ENCODE measurements at places on chromosomes 13 and 19.

GRCh38 chr13:70703755-70704154 is 595.5 kb upstream of the KLHL1 start:
- DNase-seq: no peak

DNA sequence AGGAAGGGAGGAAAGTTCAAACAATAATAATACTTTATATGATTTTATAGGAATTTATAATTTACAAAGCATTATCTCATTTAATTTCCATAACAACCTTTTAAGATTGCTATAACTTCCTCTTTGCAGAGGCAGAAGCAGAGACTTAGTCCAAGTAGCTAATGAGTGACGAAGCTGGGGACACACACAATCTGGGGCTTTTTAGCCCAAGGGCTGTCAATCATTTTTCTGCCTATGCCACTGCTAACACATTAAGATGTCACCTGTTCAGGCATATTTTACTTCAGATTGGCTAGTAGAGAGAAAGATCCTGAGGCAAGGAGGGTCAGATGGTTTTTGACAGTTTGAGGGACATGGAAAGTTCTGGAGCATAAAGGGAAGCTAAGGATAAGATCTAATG is 12.6 kb downstream of the SCEL start:
- no peak for DNase-seq

DNA sequence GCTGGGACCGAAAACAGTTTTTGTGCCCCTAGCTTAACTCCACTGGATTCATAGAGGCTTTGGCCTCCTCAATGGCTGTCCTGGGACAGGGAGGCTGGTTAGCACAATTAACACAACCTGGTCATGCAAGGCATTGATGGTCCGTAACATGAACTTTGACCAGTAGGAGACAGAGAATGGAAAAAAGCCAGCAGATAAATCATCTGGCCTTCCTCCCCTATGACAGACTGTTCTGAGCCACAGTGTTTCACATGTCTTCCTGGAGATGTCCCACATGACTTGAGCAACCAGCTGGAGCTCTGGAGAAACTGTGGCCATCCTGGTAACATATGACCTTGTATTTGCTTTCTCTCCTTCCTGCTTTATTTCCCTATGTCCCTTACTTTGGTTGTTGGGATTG is 244.2 kb downstream of the UQCRFS1 start:
- DNase-seq: no peak

DNA sequence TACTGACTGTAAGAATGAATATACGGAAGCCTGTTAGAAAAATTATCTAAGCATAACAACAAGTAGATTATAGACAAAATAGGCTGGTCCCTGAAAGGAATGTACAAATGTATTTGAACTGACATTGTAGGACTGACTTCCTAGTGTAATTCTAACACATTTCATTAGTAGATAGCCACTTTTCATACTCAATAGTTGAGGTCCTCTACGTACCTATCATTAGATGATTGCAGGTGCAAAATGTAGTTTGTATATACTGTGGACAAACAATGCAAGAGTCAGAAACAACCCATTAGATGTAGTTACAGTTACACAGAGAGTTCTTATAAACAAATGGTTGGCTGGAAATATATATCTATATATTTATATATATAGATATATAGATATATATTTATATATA is 402.3 kb upstream of the SLITRK6 start:
- DNase-seq: no peak

DNA sequence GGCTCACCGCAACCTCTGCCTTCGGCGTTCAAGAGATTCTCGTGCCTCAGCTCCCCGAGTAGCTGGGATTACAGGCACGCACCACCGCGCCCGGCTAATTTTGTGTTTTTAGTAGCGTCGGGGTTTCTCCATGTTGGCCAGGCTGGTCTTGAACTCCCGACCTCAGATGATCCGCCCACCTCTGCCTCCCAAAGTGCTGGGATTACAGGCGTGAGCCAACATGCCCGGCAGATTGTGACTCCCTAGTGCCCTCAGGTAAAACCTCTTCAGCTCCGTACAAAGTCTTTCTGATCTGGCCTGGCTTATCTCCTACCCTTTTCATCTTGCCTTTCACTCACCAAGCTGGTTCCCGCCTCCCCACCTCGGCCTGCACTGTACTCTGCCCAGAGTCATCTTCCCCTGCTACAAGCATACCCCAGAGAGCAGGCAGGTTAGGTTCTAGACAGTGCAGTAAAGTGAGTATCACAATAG is 15.0 kb downstream of the BICRA start:
- DNase-seq: no peak

- no peak for DNase-seq
Observed at GRCh38 chr13:20350382-20350763, 118.3 kb upstream of the GJB6 start.

DNA sequence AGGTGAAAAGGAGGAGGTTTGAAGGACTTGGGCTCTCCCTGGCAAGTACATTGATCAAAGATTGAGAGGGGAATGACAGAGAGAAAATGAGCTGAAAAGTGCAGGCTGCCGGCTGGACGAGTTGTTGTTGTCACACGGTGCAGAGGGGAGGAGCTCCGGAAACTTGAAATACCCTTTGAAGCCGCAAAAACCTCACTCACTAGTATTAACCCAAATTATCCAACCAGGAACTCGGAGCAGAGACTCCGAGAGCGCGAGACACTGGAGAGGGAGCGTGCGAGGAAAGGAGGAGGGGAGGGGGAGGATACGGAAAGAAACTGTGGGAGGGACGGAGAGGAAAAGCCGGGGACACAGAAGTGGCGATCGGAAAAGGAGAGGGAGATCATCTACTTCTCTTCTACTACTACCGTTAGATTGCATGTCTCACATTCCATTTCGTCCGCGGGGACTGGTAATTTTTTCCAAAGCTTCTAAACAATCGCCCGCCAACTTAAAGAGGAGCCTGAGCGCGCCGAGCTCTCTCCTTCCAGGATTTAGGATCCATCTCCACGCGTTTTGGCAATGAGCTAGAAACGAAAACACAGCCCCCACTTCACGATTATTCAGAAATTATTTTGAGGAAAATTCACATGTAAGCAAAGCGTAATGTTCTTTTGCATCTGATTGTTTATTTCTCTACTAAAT is at the start of gene DACH1:
DACH1 (minus strand) TSS at position 74 of the 684 bp plus-strand sequence.
- peak; percentile 5 for DNase-seq

- no peak for DNase-seq
Observed at GRCh38 chr13:64765636-64766035, 2464.5 kb downstream of the PCDH9 start.

DNA sequence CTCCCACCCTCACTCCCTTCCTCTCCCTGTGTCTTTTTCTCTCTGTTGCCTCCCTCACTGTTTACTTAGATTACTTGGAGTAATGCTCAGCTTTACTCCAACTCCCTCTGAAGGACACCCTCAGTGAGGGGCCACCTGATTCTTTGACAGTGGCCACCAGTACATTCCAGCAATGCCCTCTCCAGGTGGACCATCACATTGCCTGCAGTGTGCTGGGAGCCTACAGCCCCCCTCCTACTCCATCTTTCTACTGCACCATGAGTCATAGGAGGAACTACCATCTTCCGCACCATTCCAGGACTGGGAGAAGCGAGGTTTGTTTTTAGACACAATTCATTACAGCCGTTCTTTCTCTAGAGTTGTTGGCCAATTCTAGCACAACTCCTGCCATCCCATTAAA is 96.6 kb upstream of the POSTN start:
- DNase-seq: no peak

- no peak for DNase-seq
Observed at GRCh38 chr19:16969135-16969534, 57.5 kb downstream of the CPAMD8 start.

GRCh38 chr13:93316841-93317240 is 90.2 kb downstream of the GPC6 start:
- DNase-seq: no peak

GRCh38 chr19:30393046-30393445 is 20.9 kb downstream of the ZNF536 start:
- no peak for DNase-seq

DNA sequence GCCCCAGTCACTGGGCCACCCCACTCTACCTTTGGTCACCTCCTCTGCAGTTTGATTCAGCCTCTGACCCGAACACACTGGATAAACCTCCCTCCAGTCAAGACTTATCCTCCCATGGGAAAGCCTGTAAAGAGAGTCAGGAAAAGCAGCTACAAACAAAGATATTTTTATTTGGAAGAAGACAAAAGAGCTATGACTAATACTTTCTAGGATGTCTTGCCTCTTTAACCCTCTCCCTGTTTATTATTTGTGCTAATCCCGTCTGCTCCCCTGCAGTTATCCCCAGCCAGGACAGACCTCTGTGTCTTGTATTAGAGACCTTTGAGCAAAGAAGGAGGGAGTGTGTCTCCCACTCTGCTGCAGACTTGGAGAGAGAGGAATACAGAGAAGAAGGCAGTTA is 178.3 kb downstream of the EFNB2 start:
- no peak for DNase-seq

GRCh38 chr19:46254776-46255175 is 25.2 kb downstream of the IGFL1 start:
- no peak for DNase-seq

- no peak for DNase-seq
Observed at GRCh38 chr19:2507109-2507508, 31.2 kb downstream of the GADD45B start.

DNA sequence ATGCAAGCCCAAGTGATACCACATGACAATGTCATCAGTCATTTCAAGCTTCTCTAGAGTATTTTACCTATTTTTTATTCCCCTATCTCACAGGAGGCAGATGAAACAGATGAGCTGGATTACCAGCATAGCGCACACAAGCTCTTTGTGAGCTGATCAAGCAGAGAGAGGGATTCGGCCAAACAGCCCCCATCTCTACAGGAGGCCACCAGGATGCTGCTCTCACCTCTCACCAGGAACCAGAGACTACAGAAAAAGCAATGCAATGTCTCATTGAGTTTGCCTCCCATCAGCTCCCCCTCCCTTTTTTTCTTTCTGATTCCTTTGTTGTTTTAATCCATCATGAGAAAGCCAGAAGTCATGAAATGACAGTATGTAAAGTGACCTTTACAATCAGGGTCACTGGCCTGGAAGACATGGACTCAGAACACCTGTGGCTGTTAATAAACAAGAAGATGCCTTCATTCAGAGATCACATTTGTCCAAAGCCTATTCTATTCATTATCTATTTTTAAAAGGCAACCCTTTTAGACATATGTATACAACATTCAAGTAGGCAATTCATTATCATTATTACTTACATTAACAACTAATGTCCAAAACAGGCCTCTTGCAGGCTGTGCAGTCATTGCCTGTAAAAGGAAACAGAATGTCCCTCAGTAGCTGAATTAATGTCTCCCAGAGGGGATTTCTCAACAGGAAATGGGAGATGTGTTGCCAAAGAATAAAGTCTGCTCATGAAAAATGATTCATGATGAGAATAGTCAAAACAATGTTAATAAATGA is 656.6 kb downstream of the TBC1D4 start:
- DNase-seq: no peak

GRCh38 chr13:100584896-100585295 is 3.7 kb downstream of the GGACT start:
- DNase-seq: no peak

DNA sequence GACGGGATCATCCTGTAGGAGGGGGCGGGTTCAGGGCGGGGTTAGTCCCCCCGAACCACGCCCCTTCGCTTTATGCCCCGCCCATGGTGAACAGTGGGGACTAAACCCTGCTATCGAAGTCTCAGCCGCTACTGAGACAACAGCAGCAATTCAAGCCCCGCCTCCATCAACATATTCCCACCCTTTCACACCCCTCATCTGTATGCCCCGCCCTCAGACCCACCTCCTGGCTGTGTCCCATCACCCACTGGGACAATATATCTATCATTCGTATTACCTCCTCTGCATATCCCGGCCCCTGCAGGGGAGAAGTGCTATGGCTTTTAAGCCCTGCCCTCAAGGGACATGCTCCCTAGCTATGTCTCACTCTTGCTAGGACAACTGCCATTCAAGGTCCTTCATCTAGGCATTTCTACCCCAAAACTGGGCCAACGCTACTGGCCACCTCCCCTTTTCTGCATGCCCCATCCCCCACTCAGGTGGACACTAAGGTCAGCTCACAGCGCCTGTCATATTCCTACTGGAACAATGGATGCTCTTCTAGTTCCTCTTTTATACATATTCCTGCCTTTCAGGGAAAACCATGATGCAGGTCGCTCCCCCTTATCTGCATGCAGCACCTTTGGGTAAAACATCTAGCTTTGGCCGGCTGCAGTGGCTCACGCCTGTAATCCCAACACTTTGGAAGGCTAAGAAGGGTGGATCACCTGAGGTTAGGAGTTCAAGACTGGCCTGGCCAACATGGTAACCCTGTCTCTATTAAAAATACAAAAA is 11.9 kb downstream of the LRFN1 start:
- no peak for DNase-seq

GRCh38 chr13:111514610-111515306 is 194.3 kb downstream of the TEX29 start:
- no peak for DNase-seq

DNA sequence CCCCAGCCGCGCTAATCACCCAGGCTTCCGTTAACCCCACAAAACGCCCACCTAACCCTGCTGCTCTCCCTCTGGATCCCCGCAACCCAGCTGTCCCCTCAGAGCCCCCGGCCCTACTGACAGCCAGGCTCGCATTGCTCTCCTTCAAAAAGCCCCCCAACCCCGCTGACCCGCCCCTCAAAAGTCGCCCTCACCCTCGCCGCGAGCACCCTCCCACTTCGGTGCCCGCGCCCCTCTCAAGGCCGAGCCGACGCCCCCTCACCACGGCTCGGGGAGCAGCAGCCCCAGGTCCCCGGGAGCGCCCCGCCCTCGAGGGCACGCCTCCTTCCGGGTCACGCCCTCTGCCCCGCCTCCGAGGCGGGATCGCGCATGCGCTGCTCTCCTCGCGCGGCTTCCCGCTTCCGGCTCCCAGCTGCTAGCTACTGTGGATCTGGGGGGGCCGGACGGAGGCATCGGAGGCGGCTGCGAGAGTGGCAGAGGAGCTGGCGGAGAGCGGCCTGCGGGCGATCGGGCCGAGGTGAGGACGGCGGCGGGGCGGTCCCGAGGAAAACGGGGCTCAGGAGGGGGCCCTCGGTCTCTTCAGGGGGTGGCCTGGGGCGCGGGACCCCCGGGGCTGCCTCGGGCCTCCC is 46.1 kb downstream of the ARHGEF18 start:
- DNase-seq: peak; percentile 89

GRCh38 chr13:79228972-79229371 is 177.1 kb downstream of the RBM26 start:
- no peak for DNase-seq

DNA sequence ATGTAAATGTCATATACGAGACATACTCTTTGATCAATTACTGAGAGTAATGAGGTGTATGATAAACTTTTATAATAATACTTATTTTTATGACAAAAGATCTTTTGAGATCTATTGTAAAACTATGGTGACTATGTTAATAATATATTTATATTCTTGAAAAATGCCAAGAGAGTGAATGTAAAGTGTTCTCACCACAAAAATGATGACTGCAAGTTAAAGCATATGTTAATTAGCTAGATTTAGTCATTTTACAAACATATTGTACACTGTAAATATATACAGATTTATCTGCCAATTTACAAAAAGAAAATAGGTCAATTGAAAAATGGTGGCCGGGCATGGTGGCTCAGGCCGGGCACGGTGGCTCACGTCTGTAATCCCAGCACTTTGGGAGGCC is 81.0 kb downstream of the GPC6 start:
- no peak for DNase-seq

GRCh38 chr13:106373989-106374572 is 161.4 kb downstream of the EFNB2 start:
- DNase-seq: no peak

- DNase-seq: peak; percentile 35
Observed at GRCh38 chr19:6925801-6926751, 38.7 kb downstream of the ADGRE1 start.

GRCh38 chr13:50779443-50780200 is 63.9 kb downstream of the DLEU7 start:
- no peak for DNase-seq
